GM18507 (cell line): ENCODE measurements at places on chromosomes 6 and 20.

- no peak for DNase-seq
These were observed 63.0 kb downstream of the ITCH start for GRCh38 chr20:34426026-34426425.

- no peak for DNase-seq
These were observed 60.8 kb downstream of the ADGRB3 start for GRCh38 chr6:68695838-68696237.

DNA sequence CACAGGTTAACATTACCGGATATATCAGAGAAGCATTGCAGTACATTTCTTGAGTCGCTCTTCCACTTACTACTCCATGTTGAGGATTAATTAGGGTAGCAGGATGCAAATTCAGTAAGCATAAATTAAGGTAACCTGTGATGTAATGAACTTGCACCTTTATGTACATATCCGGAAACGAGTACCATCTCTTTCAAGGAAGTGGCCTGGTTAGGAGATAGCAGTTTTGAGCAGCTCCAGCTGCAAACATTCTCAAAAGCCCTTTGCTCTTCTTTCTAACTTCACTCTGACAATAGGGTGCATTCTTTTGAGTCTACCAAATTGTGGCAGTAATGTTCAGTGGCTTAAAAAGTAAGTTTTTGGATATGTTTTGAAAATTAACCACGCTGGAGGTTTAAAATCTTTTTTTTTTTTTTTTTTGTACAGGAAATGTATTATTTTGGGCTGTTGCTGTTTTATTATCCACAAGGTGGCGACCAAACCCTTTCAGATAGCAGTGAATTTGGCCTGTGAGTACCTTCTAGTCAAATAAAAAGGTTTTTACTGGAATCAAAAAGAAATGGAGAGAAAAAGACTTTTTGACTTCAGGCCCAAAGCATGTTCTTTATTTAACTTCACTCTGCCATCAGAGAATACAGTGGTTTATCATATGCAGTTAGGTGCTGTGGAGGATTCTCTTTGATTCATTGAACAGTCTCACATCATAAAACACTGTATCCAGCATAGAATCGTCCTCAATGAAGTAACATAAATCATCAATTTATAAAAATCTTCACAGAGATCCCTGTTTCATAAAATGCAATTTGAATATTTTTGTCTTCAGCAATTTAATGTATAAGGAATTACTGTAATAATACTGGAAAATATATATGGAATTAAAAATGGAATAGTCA, 8.9 kb downstream of the FAM217B start:
- DNase-seq: no peak

- DNase-seq: no peak
These were observed 168.4 kb upstream of the TNFAIP3 start for GRCh38 chr6:137698636-137699030.

GRCh38 chr6:23013776-23014175, 444.4 kb downstream of the HDGFL1 start:
- no peak for DNase-seq

- DNase-seq: no peak
These were observed 7.4 kb downstream of the SLC22A1 start for GRCh38 chr6:160128879-160129516.
